ENCODE measurements at places on chromosomes 5 and 9.

GRCh38 chr9:22244139-22245011 lies 202.2 kb upstream of the DMRTA1 start:
- peak; percentile 69 for DNase-seq

GRCh38 chr9:136865768-136866103 lies 372 bp downstream of the EDF1 start:
- DNase-seq = no peak

- DNase-seq = no peak
Observed at GRCh38 chr5:98464737-98465330, 308.6 kb upstream of the RGMB start.

DNA sequence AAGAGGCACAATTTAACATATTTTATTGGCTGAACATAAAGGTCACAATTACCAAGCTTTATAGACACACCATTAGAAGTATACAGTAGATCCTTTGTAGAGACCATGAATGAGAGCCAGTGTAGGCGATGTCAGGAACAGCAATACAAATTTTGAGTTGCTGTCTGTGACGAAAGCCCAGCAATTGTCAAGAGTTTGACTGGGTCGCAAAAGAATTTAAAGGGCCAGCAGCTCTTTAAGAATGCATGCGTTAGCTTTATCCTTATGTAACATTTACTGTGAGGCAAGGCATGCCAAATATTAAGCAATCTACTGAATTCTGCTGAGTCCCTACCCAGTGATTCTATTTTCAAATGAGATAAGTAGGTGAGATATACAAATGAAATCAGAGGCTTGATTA lies 236.9 kb downstream of the ARRDC3 start:
- DNase-seq = peak; percentile 57

GRCh38 chr5:142048272-142048671 lies 35.4 kb upstream of the GNPDA1 start:
- no peak for DNase-seq

GRCh38 chr9:128787659-128788058 lies 606 bp downstream of the TBC1D13 start:
- DNase-seq = peak; percentile 17

DNA sequence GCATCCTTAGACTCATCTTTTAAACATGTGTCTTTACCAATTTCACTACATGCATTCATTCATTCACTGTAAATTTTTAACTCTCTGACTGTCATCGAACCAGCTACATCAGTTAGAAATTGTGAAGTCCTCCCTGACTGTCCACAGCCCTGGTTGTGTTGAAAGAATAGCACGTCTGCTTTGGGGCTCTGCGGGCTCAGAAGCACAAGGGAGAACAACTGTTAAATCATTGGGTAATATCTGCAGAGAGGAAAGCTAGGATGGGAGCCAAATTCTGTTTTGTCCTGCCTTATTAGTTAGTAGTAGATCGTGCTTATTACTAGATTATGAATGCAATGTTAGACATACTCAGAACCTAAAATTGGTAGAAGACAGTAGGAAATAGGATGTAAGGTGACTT lies 26.3 kb upstream of the FAM120AOS start:
- DNase-seq = peak; percentile 73

DNA sequence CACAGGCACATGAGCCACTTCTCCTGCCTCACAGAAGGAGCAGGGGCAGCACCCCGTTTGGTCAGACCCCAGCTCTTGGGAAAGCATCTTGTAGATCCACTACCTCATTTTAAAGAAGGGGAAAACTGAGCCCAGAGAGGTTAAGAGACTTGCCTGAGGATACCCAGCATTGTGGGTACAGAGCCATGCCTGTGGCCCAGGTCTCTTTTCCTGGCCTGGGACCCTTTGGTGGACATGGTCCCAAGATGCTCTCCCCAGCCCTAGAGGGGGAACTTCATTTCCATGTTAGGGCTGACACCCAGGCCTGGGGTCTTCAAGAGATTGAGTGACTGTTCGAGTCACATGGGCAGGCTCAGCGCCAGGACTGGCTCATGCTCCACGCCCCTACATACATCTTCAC lies 64.2 kb downstream of the NEK6 start:
- DNase-seq = no peak

DNA sequence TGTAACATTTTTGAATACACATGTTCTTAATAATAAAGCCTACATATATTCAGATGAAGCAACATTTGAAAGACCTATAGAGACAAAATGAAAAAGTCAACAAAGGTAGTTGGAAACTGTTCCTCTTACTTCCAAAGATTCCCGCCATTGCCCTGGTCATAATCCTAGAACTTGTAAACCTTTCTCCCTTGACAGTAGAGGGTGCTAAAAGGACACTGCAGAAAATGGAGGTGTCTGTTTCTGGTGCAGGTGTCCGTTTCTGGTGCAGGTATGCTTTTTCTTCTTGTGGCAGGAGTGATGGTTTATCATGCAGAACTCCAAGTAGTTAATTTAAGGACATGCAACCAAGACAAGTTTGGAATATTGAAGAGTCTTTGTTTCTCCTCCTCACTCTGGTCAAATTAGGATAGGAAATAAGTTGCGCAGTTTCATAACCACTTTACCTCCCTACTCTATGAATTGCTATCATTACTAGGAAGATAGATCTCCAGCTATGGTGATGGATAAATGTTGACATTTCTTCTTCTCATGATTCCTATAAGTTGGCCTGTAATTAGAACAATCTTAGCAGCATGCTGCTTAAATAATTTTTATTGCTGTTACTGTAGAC lies 56.0 kb upstream of the FAM174A start:
- peak; percentile 6 for DNase-seq

DNA sequence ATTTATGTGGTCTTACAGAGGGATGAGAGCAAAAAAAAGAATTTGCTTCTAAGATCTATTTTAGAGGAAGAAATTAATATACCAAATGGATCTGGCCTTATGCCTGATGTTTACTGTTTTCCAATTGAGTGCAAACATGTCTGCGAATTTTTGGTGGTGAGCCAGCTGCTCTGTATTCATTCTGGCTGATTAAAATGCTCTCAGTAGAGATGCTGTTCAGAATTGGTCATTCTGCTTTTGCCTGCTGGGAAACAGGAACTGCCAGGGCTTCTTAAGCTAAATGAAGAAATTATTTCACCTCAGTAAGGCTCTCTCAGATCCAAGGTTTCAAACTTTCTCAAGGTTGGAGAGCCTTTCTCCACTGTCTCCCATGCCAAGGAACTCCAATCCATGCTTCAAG lies 132.0 kb upstream of the SV2C start:
- DNase-seq = no peak

GRCh38 chr9:114790521-114790920 lies 15.3 kb downstream of the TNFSF15 start:
- peak; percentile 84 for DNase-seq

DNA sequence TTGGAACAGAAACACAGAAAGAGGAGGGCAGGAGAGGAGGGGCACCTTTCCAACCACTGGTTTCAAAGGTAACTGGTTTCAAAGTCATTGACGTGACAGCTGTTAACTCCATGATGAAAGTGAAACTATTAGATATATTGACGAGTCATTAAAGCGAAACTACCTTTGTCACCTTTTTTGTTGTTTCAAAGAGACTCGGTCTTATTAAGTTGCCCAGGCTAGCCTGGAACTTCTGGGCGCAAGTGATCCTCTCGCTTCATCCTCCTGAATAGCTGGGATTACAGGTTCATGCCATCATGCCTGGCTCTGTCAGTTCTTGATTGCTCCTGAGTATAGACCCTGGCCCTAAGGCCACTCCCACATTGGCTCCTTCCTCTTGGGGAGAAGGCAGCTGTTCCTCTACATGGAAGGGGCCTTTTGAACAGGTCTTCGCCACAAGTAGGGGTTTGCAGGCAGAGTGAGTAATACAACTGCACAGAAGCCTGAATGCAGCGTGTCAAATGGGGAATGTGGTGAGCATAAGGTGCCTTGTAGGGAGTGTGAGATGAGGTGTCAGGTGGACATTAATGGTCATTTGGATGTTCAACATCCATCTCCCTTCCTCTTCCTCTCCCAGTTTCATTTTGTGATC lies 3.4 kb upstream of the F12 start:
- no peak for DNase-seq

- DNase-seq = peak; percentile 59
Observed at GRCh38 chr5:41270423-41271251, 57.3 kb upstream of the C6 start.

DNA sequence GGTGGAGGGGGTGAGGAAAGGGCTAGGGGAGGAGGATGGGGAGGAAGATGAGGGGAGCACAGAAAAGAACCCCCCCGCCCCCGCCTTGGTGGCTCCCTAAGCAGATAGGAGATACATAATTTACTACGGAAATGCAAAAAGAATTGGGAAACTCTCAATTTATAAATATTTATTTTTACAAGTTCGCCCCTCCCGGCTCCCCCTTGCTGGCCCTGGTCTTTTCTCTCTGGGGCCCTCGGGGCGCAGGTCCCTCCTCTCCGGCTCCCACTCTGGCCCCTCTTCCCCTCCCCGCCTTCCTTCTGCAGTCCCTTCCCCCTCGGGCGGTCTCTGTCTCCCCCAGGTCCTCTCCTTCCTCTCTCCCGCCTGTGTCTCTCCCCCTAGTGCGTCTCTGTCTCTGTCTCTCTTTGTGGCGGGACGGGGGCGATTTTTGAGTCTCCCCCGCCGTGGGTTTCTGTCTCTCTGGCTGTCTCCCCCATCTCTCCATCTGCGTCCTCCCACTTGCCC lies 173.6 kb upstream of the IER5L start:
- DNase-seq = no peak

DNA sequence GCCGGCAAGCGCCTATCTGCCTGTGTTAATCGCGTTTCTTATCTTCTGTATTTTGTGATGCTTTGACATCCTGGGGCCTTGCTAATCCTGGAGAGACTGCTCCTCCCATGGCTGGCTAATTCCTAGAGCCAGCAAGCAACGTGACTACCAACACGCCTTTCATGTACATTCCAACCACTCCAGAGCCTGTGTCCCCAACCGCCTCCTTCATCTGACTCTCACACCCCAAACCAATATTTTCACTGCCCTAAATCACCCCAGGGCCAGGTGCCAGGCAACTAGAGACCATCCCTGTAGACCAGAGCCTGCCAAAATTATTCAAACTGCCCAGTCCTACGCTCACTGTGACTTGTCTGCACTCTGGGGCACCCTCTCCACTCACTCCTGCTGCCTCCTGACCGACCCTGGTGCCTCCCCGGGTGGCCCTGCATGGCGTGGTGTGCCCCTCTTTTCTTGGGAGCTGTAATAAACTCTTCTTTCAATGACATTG lies 50.5 kb upstream of the COL5A1 start:
- DNase-seq = peak; percentile 86

DNA sequence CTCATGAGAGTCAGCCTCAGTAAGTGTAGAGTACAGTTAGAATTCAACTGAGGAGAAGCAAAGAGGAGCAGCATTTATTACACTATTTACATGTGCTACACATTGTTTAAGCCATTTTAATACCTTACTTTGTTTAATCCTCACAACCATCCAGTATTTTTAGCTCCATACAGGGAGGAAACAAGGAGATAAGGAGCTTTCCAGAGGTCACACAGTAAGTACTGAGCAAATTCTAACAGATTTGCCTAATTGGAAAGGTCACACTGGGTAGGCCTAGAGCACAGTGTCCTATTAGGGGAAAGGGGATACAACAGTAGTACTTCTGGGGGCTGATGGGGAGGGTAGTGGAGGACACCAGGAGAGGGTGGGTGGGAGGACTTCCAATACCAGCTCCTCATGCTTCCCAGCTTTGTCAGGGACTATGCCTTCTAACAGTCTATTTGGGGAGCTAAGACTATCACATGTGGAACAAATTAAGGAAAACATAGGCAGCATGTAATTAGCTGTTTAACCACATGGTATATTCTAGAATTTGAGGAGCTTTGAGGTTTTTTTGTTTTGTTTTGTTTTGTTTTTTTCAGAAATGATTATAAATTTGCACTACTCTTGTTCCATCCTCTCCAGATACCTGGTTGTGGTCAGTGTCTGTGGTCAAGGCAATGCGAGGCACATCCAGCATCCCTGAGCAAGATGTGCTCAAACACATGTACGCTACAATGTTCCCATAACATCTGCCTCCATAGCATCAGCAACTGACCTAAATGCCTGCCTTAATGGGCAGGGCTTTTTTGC lies 96.0 kb upstream of the SLC12A2 start:
- DNase-seq = peak; percentile 7

DNA sequence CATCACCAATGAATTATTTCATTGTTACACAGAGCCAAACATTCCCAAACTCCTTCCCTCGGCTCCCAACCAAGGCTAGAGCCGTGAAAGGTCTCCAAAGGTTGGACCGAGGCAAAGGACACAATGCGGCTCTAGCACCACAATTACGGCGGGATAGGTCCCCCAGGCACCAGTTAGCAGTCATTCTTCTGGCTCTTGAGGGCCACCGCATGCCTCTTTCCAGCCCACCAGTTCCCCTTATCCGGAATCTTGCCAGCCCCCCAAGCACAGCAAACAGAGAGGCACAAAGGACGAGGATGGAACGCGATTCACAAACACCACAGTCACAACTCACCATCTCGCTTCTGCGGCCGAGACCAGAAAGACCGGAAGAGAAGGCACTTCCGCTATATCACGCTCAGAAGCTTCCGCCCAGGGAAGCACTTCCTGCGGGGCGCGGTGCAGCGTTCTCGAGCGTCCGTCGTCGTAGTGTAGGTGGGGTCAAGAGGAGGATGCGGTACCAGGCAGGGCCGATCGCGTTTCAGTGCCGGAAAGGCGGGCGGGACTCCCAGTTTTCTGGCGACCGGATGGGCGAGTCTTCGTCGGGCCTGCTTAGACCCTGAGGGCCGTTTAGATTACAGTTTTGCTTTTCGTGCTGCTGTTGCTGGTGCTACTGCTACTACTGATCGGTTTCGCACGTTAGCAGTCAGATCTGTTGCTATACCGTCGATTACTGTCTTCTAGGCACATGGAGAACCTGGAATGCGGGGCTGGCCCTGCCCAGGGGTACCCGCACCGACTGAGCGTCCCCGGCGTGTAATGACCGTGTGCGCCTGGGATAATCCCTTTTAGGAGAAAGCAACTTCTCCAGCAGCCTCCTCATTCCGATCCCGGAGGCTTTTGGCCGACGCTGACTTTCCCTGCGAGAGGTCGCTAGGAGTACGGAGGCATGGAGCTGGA lies at the start of gene RPL37:
Gene RPL37, minus strand, starts transcription at position 374 of the 939 bp plus-strand sequence. Its CDS starts 37 bp downstream, at position 337.
- DNase-seq = peak; percentile 98

- DNase-seq = no peak
Observed at GRCh38 chr9:124218987-124219461, 38.7 kb upstream of the NEK6 start.

DNA sequence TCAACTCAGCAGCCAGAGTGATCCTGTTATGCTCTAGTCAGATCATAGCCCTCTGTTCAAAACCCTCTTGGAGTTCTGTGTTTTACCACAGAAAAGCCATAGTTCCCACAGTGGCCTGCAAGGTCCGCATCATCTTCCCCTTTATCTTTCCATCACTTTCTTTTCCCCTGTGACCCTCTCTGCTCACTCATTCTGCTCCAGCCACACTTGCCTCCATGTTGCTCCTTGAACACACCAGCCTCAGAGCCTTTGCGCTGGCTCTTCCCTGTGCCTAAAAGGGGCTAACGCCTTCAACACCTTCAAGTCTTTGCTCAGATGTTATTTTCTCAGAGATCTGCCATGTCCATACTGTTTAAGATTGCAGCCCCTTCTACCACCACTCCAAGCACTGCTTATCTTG lies 26.3 kb downstream of the CSF2 start:
- DNase-seq = no peak

DNA sequence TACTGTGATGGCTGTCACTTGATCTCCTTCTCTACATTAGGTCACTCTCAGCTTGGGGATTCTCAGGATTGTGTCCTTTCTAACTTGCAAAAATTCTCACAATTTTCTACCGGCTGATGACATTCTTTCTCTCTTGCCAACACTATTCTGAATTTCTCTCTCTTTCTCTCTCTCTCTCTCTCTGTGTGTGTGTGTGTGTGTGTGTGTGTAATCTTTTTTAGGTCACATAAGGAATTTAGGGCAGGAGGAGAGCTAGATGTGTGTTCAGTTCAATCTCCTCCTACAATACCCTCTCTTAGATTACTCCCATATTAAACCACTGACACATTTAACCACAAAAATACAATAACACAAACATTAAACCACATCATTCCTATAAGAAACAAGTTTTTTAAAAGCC lies 242.3 kb upstream of the NREP start:
- DNase-seq = peak; percentile 74

All from fibroblast of villous mesenchyme (primary cell).